ENCODE measurements at places on chromosomes 2 and 18.

DNA sequence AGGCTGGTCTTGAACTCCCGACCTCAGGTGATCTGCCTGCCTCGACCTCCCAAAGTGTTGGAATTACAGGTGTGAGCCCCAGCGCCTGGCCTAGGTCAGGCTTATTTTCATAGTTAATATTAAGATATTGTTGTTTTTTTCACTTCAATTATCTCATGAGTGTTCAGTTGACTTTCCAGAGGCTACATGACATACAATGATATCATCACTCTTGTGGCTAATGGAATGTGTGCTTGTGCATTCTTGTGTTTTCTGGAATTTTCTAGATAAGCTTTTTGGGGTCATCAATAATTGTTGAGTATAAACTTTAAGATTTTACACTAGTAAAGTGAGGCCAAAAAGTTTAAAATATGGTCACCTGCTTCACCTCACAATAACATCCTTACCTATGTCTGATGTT, 180.9 kb downstream of the FIGN start:
- no peak for DNase-seq

- DNase-seq, result no peak
These were observed 129.6 kb downstream of the MREG start for GRCh38 chr2:215883799-215884198.

GRCh38 chr2:159933727-159934049, 128.7 kb downstream of the PLA2R1 start:
- DNase-seq, result no peak

DNA sequence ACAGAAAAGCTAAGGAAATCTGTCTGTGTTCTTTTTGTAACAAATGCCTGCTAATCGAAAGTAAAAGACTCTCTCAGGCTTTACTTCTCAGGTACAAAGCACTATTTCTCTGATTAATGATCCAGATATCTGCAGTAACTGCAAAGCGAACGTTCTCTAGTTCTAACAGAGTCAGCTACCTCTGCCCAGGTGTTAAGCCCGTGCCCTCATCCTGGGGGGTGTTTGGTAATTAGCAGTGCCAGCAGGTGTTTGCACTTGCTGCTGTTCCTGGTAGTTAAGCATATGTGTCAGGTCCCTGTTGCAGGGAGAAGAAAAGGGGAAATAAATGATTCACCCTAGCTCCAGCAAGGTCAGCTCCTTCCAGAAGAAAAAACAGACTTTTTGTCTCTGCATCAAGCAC, 58.8 kb upstream of the CRIM1 start:
- DNase-seq, result no peak

- no peak for DNase-seq
These were observed 44.6 kb upstream of the RAPH1 start for GRCh38 chr2:203579730-203580129.

- DNase-seq, result no peak
These were observed 59.2 kb upstream of the ATL2 start for GRCh38 chr2:38436227-38436664.

GRCh38 chr2:121839584-121839983, 84.1 kb downstream of the TSN start:
- no peak for DNase-seq

DNA sequence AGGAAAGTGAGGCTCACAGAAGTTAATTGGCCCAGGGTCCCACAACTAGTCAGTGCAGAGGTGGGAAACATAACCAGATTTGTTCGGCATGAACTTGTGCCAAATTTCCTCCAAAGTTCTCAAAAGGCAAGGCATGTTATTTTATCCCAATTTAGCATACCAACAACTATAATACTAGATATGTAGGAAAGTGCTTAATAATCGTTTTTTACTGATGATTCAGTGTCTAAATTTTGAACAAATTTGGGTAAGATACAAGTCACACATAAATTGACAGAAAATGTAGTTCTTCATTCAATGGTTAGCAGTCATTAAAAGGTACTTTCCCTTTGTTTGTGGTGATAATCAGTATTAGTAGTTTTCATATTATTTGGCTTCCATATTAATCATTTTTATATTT, 38.5 kb upstream of the CYBRD1 start:
- DNase-seq, result no peak

- DNase-seq, result no peak
These were observed 178.2 kb downstream of the PLCL1 start for GRCh38 chr2:197982565-197982964.

DNA sequence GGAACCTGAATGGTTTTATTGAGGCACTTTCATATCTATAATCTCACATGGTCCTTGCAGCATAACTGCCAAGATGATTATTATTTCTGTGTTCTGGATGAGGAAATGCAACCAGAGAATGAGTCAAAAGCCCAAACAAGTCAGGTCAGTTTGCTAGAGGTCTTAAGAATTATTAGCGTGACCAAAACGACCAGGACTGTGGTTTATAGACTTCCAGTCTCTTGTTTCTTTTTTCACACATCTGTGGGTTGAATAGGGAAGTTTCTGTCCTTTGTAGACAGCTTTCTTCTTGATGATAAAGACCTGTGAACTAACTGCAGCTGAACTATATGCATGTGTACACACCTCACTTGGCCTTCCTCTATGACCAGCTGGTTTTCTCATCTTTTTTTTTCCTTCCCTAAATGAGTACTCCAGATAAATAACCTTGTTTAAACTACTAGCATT, 13.9 kb downstream of the ADAM23 start:
- no peak for DNase-seq

GRCh38 chr18:13477147-13477683, 249.1 kb downstream of the FAM210A start:
- DNase-seq, result no peak

DNA sequence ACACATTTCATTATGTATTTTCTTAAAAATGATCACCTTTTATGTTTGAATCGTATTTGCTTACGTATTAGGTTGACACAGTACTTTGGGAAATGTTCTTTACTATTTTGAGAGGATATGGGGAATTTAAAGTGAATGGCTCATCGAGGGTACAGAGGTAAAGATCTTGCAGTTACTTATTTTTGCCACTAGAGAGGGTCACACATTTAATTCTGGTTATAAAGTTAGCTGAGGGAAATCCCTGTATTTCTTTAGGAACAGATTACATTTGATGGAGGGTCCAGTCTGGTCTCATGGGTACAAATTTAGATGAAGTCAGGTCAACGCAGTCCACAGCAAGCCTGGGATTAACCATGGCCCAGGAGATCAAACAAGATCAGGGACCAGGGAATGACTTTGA, 24.5 kb downstream of the DYNC2LI1 start:
- DNase-seq, result no peak

GRCh38 chr2:150480241-150480640, 7.2 kb downstream of the RND3 start:
- no peak for DNase-seq

DNA sequence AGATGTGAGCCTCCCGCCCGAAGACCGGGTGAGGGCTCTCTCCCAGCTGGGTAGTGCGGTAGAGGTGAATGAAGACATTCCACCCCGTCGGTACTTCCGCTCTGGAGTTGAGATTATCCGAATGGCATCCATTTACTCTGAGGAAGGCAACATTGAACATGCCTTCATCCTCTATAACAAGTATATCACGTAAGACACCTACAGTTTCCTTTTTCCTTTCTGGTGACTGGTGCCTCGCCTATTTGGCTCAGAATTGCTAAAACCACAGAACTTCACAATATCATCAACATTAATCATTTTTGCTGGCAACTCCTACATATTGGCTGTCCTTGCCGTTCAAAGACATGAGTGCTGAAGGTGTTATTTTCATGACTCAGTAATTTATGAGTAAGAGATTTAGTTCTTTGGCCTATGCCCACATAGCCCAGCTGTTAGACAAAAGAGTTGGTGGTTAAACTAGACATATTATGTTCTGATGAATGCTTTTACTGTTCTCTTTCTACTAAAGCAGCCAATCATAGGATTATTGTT, 2.2 kb downstream of the STAMBP start:
- no peak for DNase-seq

DNA sequence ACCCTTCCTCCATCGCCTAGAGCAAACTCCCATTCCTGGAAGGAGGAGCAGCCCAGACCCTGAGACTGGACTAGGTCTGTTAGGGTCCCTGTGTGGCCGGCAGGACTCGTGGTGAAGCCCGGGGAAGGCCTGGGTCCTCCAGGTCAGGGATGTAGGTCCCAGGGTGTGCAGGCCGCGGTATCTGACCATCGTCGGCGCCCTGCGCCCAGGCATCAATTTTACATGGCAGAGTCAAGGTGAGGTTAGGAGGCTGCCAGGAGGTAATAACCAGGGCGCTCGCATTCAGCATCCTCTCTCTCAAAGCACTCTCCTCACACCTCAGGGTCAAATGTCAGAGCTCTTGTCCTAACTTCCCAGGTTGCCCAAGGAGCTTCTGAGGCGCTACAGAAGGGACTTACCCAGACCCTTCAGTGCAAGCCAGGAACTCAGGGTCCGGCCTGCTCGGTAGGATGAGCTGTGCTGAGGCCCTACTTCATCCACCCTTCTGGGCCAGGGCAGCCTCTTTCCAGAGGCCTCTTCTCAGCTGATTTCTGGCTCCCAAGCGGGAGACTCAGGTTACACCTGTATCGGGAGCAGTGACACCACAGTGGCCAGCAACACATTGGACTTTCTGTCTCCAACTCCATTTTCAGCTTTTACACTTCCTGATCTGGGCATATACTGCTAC, 628 bp downstream of the SH2D6 start:
- DNase-seq, result no peak

DNA sequence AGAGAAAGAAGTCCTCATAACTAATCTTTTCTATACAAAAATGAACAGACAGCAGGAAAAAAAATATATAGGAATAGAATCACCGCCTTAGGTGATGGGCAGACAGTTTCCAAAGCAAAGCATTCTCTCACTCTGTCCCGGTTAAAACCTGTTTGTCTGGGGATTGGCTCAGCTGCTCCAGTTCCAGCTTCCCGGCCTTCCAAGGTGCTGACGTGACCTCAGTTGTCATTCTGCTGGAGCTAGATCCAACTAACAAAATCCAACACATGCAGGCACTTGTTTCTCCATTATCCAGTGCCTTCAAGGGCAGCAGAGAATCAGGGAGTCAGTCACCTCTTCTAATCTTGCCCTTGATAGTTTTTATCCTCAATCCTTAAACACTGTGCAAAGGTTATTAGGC, 52.8 kb downstream of the IKZF2 start:
- DNase-seq, result no peak

DNA sequence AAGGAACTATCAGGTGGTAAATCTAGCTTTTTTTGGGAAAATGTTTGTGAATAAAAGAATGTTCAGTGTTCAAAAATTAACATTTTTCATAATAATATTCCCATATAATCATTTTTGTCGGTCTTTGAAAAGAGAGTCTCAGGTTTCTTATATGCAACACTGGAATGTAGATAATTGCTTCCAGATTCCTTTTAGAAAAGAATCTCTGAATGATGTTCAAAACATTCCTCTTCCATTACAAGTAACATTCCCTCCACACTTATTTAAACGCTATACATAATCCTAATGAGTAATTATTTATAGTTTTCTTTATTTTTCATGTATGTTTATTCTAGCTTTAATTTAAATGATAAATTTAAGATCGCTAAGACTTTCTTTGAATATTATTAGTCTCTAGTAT, 7.0 kb downstream of the ZSWIM2 start:
- DNase-seq, result no peak

DNA sequence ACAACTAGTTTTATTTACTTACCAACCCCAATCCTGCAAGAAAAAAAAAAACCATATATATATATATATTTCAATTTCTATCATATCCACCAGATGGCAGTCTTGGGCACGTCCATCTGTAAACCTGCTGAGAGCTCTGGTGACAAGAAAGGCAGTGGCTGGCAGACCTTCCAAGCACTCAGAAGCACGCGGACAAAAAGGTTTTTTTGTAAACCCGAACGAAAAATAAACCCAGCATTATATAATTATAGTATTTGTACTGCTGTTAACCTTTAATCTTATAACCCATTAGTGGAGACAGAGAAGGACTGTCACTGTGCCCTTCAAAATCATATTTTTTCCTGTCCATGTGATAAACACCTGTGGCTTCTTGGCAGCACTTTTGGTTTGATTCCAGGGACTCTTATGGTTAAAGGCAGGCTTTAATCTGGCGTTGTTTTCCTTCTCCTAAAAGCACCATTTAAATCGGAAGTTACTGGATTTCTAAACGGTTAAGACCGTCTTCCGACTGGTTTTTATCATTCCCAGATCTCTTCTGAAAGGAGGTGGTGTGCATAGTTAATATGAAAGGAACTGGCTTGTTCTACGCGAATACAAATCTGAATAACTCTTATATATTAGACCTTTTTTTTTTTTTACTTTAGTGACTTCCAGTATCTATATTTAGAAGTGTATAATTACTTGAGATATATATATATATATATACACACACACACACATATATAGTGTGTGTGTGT, 31.0 kb upstream of the SLC3A1 start:
- peak; percentile 54 for DNase-seq

GRCh38 chr18:65620076-65620696, 130.6 kb upstream of the CDH7 start:
- no peak for DNase-seq

DNA sequence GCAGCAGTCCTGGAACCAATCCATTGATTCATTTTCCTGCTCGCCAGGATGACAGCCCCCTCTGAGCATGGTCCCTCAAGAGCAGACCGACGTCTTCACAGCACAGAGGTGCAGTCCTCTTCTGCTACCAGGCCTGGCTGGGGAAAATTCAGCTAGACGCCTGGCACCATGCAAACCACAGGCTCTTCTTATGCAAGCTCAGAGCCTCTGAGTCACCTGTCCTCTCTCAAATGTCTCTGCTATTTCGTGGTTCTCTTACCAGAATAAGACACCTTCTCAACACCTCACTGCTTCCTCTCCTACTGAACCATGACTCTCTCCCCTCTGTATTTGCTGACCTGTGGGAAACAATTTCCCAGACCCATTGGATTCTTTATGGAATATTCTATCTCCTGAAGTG, 79.8 kb upstream of the CYRIA start:
- DNase-seq, result no peak

DNA sequence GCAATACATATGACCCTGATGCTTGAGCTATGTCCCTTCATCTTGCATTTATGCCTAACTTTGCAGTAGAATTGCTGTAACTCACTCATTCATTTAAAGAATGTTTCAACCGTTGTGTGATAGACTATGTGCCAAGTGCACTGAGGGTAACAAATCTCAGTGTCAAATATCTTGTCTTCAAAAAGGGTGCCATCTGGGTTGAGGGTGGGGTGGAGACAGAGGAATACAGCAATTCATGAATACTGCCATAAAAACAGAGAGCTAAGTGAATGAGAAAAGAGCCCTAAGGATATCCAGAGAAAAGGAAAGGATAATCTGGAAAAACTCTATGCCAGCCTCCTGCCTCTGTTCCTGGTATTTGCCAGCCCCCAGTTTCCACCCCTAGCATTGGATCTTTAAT, 1534.4 kb upstream of the PIK3C3 start:
- DNase-seq, result no peak

DNA sequence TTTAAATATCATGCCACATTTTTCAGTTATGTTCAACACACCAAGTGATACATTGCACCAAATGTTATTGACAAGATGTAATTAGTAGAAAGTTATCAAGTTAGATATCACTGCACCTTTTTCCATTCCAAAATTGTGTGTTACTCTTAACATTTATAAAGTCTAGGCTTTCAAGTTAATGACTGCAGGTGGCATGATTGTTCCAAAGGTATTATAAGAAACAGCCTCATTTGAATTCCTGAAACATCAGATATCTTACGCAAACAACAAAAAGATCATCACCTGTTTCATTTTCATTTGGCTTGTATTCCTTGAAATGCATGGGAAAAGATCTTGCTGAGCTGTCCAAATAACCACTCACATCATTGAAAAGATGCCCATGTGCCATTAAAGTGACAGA, 1528.2 kb upstream of the ZEB2 start:
- no peak for DNase-seq
